ENCODE measurements at places on chromosomes 11 and 22.

DNA sequence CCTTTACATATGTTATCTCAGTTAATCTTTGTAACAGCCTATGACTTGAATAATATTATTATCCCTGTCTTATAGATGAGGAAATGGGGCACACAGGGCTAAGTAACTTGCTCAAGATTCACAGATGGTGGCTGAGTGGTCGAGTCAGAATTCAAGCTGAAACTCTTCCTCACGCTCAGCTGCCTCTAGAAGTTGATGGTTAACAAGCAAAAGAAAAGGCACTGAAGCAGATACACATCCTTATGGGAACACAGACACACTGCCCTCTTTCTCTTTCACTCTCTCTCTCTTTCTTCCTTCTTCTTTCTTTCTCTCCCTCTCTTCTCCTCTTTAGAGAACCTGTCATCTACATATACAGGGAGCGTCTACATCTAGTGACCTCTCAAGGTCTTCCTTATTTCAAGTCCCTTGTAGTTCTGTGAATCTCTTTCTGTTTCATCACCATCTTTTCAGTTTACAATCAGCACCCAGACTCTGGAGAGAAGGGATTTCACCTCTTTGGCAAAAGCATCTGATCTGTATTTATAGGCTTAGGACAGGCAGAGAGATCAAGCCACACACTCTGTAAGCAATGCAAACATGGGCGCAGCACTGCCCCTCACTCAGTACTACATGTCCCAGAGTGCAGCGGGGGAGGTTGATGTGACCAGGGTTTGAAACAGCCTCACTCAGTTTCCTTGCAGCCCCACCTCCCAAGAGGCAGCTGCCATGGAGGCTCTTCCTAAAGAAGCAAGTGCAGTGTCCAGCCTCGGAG is 75.7 kb downstream of the GRAMD1B start:
- DNase-seq = no peak

DNA sequence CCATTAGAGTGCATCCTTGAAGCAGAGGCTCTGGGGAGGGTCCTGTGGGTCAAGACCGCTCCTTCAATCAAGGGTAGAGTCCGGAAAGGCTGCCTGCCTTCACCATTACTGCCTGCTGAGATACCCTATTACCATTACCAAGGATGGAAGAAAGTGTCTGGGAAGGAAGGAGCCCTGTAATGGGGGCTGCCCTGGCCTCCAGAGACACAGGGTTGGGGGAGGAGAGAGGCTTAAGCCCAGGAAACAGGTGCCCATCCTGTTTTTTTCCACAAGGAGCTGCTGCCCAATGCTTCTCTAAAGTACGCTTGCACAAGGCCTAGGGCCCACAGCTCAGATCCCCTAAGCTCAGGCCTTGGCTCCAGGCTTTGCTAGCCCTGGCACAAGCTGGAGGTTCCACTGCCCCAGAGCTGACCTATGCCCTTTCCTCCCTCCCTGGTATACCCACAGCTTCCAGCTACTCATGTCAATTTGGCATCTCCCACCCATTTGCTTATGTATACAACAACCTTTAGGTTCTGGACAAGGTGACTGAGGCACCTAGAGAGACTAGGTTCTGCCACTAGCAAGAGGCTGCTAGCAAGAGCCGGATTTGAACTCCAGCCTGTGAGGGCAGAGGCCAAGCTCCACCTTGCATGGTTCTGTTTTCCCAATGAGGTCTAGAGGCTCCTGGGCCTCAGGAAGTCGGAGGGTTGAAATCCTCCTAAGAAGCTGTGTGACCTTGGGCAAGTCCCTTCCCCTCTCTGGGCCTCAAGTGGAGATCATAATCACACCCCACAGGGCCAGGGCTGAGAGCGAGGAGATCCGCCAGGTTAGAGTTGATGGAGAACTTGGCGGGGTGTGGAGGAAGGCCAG is 1.5 kb upstream of the PLCB3 start:
- DNase-seq = no peak

GRCh38 chr11:59198726-59199125 is 14.0 kb downstream of the MPEG1 start:
- DNase-seq = no peak

GRCh38 chr22:39956932-39957664 is 3.1 kb upstream of the TMA7B start:
- DNase-seq = no peak

- DNase-seq = no peak
These were observed 7.8 kb downstream of the HNRNPUL2 start for GRCh38 chr11:62719302-62719978.

DNA sequence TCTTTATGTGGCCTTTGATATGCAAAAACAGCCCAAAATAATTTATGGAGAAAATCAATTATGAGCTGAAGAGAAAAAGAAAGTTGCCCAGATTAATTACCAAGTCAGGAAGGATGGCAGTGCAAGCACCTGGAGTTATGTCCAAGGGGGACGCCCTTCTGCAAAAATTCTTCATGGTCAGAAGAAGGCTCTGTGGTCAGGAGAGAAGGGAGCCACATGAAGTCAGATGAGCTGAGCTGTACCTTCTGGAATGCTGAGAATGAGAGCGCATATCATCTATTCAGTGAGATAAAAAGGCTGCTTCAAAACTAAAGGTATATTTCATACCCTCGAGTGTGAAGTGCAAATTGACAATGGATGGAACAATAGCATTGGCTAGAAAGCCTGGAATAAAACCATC is 607.4 kb downstream of the NTM start:
- DNase-seq = no peak

DNA sequence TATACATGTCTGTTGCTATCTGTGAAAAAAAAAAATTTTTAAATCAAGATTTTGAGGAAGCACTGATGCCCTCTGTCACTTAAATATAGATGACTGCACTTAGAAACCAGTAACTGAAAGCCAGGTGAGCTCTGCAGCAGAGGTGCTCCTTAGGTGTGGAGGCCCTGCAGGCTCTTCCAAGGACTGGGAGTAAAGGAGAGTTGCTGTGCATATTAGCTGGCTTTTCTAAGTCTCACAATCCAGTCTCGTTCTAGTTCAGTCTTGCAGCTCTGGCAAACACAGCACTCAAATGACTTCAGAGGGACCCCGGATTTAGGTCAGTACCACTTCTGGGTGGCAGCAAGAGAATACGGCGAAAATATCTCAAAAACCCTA is 61.0 kb downstream of the LARGE2 start:
- no peak for DNase-seq

Data from activated CD4-positive, CD25-positive, alpha-beta regulatory T cell treated with anti-CD3 and anti-CD28 coated beads, Interleukin-2, amount 50 U/mL, for 16 hours (primary cell).